RPMI7951 (cell line): ENCODE measurements at places on chromosomes 7 and 10.

GRCh38 chr10:118882741-118883140, 128.0 kb upstream of the CACUL1 start:
- DNase-seq, result no peak

DNA sequence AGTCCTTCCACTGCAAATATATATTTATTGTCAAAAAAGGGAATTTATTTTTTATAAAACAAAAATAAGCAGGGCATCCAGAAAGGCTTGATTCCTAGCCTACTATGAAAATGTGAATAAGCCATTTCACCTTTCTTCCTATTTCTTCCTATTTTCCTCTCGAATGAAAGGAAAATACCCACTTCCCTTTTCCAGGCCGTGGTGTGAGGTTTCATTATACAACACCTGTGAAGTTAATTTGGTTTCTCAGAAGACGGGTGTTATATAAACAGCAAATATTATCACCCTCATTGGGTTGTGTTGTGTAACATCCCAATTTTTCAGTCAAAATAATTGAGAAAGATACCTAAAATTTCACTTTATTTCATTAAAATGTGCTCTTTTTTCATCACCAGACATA, 214.3 kb downstream of the DGKB start:
- DNase-seq, result no peak

- DNase-seq, result no peak
Measured at GRCh38 chr10:106535304-106535953, 629.1 kb downstream of the SORCS1 start.

DNA sequence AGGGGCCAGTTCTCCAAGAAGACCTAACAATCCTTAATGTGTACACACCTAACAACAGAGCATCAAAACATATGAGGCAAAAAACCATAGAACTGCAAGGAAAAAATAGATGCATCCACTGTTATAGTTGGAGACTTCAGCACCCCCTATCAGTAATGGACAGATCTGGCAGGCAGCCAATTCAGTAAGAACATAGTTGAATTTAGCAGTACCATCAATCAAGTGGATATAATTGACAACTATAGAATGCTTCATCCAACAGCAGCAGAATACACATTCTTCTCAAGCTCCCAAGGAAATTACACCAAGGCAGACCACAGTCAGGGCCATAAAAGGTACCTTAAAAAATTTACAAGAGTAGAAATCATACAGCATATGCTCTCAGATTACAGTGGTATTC, 42.2 kb downstream of the POLL start:
- no peak for DNase-seq

DNA sequence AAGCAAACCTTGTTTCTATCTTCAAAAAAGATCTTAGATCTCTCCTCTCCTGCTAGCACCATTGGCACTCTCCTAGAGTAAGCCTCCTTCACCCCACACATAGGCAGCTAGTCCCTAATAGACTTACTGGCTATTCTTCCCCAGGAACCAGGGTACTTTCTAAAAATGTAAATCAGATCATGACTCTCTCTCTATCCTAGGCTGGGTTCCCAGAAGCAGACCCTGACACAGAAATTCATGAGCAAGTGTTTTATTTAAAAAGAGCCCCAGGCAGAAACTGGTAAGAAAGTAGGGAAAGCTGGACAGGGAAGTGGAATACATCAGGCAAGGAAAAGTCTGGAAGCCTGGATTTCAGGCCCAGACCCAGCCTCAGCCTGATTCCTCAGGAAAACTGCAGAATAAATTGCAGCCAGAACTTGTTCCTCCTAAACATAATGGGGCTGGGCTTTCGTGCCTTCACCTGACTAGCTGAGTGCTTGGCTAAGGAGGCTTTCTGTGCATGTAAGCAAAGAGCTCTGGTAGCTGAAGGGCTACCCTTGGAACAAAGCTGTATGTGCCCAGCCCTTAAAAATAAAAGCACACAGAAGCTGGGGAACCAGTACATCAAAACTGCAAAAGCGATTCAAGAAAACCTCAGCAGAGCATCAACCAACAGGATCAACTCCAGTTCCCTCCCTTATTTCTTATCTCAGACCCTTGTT, 18.8 kb upstream of the SORBS1 start:
- no peak for DNase-seq

GRCh38 chr10:33263453-33263852, 71.0 kb downstream of the NRP1 start:
- peak; percentile 91 for DNase-seq

DNA sequence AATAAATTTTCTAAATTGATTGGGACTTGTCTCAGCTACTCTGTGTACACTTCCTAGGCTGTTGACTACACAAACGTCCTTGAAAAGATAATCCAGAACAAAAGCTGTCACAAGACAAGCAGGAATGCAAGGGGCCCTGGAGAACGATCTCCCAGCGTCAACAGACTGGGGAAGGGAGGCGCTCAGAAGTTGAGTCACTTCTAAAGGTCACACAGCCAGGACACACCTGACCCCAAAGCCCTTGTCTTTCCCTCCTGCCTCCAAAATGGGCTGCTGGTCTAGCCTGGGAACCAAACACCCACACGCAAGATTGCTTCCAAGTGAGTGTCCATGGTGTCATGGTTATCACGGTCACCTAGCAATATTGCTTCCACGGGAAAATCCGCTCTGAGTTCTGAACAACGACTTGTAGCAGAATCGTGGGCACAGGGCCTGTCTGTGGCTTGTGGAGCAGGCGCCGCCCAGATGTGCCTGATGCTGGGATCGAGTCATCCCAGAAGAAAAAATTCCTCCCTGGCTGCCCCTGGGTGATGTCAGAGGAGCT, 49.8 kb downstream of the SPOCK2 start:
- DNase-seq, result peak; percentile 42

DNA sequence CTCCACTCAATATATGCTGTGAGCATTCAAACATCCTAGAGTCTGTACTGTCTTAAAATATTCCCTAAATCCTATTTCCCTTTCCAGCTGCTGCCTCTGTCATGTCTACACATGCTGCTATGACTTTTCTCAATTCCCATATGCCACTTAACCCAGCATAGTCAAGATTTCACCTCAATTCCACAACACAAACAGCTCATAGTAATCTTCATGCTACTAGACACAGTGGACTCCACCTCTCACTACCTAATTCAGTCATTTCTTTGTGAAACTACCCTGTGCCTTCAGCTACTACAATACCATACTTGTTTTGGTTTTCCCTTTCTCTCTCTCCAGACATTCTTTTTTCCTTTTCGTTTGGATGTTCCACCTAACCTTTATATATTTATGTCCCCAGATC, 45.5 kb downstream of the GSAP start:
- DNase-seq, result no peak

- no peak for DNase-seq
Measured at GRCh38 chr7:26991796-26992195, 104.0 kb downstream of the HOXA1 start.

DNA sequence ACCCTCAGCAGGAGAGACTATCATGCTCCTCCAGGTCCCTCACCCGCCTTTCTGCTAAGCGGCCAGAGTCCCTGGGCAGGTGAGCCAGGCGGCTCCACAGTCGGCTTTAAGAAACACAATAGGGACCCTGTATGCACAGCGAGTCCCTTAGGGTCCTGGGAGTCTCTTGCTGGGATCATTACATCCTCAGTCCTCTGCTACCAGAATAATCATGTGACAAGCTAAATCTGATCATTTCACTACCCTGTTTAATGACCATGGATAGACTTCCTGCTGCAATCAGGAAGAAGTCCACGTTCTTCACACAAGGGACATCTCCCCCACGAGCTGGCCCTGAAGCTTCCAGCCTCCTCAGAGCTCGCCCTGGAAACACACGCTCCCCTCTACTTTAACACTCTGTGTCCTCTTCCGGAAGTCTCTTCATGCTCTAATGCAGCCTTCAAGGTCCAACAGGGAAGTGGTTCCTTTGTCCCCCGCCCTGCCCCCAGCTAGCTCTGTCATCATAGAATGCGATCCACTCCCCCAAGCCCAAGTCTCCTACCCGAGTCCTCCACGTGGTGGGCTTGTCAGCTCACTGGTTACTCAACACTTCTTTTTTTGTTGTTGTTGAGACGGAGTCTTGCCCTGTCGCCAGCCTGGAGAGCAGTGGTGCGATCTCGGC, 101.5 kb downstream of the RNF216 start:
- no peak for DNase-seq

- peak; percentile 24 for DNase-seq
Measured at GRCh38 chr10:59240582-59241183, 64.2 kb downstream of the PHYHIPL start.

DNA sequence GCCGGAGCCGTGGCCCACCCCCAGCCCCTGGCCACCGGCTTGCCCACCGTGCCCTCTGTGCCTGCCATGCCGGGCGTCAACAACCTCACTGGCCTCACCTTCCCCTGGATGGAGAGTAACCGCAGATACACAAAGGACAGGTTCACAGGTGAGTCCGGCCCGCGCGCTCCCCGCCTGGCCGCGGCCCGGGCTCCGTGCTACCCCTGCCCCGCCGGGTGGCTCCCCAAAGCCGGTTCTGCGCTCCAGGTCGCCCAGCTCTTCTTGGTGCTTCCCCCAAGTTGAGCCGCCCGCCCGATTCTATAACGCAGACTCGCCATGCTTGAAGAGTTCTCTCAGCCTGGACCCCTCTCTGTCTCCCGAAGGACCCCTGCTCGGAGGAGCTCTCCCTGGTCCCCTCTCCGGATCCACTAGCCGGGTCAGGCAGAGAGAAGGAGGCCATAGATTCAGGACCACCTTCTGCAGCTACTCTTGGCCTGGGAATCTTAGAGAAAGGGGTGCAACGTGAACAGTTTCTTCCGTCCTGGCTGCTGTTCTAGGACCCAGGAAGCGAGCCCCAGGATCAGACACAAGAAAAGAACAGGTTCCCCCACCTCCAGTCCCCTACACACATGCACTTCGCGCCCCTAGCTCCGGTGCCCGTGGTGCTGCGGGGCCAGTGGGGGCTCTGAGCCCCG, 999 bp downstream of the TLX1 start:
- no peak for DNase-seq

- DNase-seq, result no peak
Measured at GRCh38 chr7:106639476-106640334, 21.3 kb downstream of the CCDC71L start.

DNA sequence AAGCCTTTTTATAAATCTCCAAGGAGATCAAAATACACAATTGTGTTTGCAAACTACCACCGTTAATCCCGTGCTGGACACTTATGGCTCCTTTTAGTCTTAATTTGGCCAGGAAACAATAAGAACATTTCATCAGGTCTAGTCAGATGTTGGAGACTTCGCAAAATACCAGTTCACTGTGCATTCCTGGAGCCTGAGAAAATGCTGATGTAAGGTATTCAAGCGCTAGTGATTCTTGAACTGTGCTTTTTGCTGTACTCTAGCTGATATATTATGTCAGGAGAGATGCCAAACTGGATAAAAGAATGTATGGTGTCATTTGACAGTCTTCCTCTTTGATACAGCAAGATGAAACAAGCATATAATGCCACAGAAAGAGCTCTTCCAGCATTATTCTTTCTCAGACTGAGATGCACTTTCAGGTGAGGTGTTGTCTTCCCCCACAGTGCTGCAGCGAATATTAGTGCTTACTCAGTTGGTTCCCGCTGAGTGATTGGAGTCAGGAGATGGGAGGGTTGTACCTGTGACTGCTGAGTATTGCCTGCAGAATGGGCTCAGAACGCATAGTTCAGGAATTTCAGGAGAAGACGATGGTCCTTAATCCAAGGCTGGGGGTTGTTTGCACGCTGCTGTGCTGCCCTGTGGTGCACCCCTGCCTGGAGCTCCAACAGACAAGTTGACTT, 59.2 kb downstream of the OGDH start:
- DNase-seq, result no peak

DNA sequence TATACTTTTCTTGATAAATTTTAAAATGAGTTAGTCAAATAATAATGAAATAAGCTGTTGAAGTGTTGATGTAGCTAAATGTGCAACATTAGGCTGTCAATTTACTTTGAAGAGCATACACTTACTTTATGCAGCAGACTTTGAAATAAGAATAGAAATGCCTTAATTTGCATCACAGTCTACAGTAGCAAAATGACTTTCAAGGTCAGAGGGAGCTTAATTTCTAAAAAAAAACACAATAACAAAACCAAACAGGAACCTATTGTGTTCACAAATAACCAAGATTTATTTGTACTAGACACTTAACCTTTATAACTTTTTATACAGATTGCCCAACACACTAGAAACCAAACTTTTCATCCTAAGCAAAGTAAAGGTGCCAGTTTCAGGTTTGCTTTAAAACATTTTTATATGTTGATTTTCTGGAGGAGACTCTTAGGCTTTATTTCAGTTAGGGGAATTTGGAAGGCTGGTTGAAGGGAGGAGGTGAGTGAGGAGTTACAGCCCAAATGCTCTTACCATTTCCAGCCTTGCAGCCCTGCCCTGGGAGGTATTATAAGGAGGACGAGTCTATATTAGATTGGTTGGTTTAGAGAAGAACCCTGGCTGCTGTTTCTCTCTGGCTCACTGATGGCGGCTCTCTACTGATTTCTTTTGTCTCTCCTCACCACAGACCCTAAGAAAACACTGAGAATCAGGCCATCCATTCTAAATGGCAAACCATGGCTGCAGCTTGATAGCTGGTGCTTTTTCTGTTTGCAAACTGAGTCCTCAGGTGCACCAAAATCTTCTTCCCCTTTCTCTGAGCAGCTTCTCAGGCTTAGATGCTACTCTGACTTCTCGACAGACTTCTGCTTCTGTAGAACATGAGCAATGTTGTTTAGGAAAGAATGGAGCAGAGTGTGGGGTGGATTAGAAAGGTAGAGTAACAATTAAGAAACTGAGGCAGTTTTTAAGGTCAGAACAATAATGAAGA, 55.2 kb upstream of the RPA3 start:
- DNase-seq, result no peak

GRCh38 chr7:139328375-139328774, 12.8 kb upstream of the FMC1 start:
- DNase-seq, result peak; percentile 71

DNA sequence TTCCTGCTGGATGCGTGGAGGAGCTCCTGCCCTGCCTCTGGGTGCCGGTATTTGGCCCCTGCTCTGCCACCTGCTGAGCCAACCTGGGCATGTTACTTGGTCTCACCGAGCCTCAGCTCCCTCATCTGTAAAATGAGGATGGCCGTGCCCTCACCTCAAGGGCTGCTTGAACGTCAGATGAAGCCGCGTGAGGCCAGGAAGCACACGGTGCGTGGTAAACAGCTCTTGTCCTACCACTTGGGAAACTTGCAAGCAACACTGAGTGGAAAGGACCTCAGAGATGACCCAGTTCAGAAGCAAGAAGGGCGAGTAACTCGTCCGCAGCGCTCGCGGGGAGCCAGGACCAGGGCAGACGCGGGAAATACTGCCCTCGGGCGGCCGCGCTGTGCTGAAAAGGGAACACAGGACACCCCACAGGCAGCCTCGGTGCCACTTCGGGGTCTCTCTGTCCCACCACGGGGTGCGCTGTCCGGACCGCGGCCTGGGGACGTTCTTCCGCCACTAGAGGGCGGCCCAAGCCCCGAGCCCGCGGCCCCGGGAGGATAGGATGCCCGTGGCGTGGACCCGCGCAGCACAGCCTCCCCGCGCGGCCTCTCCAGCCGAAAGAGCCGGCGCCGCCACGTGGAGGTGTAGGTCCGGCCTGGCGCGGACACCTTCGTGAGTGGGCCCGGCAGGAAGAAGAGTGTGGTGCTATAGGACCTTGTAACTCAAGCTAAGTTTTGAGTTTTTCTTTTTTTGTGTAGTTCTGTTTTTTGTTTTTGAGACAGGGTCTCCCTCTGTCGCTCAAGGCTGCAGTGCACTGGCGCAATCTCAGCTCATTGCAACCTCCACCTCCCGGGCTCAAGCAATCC, 94.1 kb downstream of the PRKAG2 start:
- DNase-seq, result peak; percentile 51
